ENCODE measurements at places on chromosomes 1 and 21.

GRCh38 chr1:77757603-77758002, 2.0 kb downstream of the USP33 start:
- peak; percentile 91 for DNase-seq

DNA sequence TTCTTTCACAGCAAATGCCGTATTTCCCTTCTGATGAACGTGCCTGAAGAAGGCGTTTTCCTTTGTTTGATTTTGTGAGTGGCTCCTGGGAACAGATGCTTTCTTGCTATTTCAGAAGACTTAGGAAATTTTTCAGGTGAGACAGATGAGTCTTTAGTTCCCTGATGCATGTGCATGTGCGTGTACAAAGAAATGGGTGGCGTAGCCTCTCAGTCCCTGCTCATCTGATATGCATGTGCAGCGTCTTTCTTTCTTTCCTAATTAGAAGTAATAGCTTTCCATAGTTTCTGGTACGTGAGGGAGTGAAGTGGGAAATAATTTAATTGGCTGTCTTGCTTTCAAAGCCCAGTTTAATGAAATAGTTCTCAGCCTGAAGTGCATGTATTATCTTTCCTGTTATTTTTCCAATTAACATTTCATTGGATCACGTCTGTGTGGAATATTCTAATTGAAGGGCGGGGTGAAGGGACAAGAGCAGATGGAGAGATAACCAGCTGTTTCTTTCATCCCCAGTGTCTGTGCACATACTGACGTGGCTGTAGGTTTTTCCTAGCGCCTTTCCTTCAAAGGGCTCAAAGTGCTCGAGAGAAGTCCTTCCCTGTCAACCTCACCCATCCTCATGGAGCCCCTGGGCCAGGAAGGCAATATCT, 104.3 kb downstream of the FAM78B start:
- no peak for DNase-seq

DNA sequence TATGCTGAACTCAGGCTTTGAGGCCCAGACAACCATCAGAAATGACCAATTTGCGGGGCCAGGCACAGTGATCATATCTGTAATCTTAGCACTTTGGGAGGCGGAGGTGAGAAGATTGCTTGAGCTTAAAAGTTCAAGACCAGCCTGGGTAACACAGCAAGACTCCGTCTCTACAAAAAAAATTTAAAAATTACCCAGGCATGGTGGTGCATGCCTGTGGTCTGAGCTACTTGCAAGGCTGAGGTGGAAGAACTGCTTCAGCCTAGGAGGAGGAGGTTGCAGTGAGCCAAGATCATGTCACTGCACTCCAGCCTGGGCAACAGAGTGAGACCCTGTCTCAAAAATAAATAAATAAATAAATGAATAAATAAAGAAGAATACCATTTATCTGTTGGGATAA, 156.5 kb downstream of the EIF4G3 start:
- no peak for DNase-seq

DNA sequence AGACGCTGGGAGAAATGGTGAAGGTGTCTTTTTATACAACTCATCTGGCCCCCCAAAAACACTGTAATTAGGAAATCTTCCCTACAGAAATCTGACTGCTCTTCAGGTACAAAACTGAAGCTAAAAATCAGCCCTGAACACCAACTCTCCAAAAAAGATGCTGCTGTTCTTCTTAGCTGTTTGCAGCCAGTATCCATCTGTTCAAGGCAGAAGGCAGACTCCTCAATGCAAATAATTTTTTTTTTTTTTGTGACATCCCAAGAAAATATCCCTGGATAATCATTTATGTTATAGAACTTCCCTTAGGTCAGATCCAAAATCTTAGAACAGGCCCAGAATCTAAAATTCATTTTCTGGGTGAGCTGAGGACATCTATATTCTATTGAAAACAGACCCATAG, 36.5 kb downstream of the TRIT1 start:
- DNase-seq: no peak

DNA sequence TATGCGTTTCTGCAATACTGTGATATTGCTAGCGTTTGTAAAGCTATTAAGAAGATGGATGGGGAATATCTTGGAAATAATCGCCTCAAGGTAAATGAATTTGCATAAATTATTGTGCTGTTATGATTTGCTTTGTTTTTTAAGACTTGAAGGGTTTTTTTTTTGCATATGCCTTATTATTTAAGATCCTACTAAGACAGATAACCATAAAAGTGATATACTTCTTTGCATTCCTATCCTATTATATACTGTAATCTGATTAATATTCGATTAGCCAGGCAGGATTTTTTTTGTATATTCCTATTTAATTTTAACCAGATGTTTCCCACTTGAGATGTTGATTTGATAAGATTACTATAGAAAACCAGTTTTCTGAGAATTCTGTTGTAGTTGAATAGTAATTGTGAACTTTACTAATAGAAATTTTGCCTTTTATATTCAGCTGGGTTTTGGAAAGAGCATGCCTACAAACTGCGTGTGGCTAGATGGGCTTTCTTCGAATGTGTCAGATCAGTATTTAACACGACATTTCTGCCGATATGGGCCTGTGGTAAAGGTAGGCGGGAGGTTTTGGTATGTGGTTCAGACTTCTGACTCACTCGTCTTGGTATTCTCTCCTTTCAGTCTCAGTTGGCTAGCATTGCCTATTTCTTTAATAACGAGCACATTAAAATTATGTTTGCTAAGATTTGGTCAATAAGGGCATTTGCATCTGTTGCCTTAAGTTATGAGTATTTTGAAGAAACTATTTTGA, 56.8 kb downstream of the ZBTB17 start:
- no peak for DNase-seq

- no peak for DNase-seq
These were observed 35.0 kb downstream of the INAVA start for GRCh38 chr1:200929530-200930278.

DNA sequence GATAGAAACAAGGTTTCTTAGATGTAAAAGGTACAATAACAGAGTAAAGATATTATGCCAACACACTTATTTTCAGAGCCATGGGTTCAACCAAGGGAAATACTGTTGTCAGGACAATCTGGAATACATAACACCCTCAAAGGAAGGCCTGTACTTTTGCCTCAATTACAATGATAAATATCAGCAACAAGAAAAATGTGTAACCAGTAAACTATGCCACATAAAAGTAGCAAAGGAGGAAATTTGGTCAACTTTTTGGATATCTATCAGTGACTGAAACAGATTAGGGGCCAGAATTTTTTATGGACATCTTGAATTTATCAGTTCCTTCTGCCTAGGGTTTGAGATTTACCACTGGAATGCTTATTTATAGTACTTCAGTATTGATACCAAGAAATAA, 24.6 kb upstream of the RAP1GAP start:
- no peak for DNase-seq

GRCh38 chr1:30748098-30748698, 9.4 kb downstream of the LAPTM5 start:
- DNase-seq: no peak

GRCh38 chr1:97136996-97137395, 415.4 kb downstream of the PTBP2 start:
- no peak for DNase-seq

GRCh38 chr1:54317084-54317483, 89.1 kb downstream of the SSBP3 start:
- no peak for DNase-seq

GRCh38 chr1:26287811-26288210, 7.9 kb downstream of the SH3BGRL3 start:
- DNase-seq: no peak
